ENCODE measurements at places on chromosomes 13 and 19.

GRCh38 chr19:46067691-46068090 lies 26.9 kb upstream of the IGFL4 start:
- DNase-seq: no peak

DNA sequence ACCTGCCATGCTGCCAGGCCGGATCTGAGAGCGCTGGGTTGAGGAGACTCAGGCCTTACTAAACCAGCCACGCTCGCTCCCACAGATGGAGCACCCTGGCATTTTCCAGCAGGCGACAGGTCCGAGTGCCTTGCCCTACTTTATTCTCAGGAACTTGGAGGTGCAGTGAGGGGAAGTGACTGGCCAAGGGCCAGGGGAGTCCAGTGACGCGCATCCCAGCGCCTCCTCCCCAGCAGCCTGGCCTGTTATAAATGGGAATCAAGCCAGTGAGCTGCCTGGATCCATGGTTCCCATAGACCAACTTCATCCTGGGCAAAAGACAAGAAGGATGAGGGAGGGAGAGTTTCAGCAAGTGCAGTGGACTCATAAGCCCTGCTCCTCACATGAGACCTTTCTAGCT lies 35.5 kb downstream of the TMED1 start:
- no peak for DNase-seq

GRCh38 chr19:53577968-53578367 lies 40.0 kb downstream of the ZNF331 start:
- DNase-seq: no peak

GRCh38 chr19:19741184-19741583 lies 8.3 kb upstream of the ZNF14 start:
- DNase-seq: no peak

GRCh38 chr19:14433554-14434501 lies 722 bp downstream of the PKN1 start:
- DNase-seq: no peak

- peak; percentile 77 for DNase-seq
Measured at GRCh38 chr19:7871437-7872305, 2.5 kb downstream of the PRR36 start.

DNA sequence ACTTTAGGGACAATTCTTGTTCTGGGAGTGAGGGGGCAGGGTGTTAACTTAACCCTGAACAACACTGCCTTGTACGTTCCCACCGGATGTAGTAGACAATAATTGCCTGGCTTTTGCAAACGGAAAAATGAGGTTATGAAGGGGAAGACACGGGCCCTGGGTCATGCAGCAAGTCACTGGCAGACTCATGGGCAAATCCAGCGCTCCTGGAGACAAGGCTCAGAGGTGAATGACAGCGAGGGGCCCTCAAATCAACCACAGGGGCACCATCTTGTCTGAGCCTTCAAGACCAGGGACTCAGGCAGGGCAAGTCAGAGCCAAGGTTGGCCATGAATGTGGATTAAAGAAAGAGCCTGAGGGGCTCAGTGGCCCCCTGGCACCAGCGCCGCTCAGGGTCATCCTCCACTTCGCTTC lies 2.8 kb downstream of the RASA3 start:
- DNase-seq: no peak

GRCh38 chr19:48391100-48392005 lies at the start of gene KDELR1:
TSS of gene KDELR1 (minus strand) at chr19:48391551. CDS start at chr19:48391358, 193 bp downstream.
- DNase-seq: peak; percentile 62

Measured in activated CD4-positive, alpha-beta T cell treated with anti-CD3 and anti-CD28 coated beads for 24 hours (primary cell).